ENCODE measurements at places on chromosomes 7 and 10.
A peak's percentile ranks its signal among the peaks of the same experiment; 100 is the strongest.

DNA sequence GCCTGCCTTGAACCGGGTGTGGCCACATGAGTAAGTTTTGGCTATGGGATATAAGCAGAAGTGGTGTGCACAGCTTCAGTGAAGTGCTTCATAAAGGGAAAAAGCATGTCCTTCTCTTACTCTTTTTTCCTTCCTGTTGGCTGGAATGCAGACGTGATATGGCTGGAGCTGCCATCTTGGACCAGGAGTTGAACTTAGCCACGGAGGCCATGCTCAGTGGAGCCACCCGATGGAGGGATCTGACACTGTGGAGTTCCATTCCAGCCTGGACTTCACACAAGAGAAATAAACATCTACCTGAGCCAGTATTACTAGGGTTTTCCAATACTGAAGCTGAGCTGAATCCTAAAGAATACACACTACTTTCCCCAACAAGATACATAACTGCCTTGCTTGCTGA, 52.3 kb downstream of the CCDC3 start:
- no peak for DNase-seq

- no peak for DNase-seq
These were observed 5.1 kb downstream of the ING3 start for GRCh38 chr7:120955577-120956149.

- DNase-seq = peak; percentile 76
These were observed 244.4 kb downstream of the RPS24 start for GRCh38 chr10:78278058-78278404.

- no peak for DNase-seq
These were observed 131.1 kb downstream of the MAPK8 start for GRCh38 chr10:48437546-48437945.

- no peak for DNase-seq
These were observed 145.5 kb upstream of the SEM1 start for GRCh38 chr7:96855139-96855538.

DNA sequence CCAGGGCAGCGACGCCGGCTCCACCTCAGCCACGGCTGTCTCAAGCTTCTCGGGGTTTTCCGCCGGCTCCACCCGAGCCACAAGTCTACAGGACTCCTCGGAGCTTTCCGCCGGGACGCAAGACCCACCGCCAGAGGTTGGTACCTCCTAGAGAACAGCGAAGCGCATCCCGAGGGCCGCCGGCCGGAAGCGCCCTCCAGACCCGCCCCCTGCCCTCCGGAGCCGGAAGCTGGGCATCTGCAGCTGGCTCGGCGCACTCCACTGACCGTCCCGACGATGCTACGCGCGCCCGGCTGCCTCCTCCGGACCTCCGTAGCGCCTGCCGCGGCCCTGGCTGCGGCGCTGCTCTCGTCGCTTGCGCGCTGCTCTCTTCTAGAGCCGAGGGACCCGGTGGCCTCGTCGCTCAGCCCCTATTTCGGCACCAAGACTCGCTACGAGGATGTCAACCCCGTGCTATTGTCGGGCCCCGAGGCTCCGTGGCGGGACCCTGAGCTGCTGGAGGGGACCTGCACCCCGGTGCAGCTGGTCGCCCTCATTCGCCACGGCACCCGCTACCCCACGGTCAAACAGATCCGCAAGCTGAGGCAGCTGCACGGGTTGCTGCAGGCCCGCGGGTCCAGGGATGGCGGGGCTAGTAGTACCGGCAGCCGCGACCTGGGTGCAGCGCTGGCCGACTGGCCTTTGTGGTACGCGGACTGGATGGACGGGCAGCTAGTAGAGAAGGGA, at the start of gene MINPP1:
Gene MINPP1, plus strand, starts transcription at position 254 of the 726 bp plus-strand sequence. Its CDS starts 23 bp downstream, at position 277.
- DNase-seq = peak; percentile 76

- no peak for DNase-seq
These were observed 728 bp downstream of the PARD3 start for GRCh38 chr10:34814223-34814912.

DNA sequence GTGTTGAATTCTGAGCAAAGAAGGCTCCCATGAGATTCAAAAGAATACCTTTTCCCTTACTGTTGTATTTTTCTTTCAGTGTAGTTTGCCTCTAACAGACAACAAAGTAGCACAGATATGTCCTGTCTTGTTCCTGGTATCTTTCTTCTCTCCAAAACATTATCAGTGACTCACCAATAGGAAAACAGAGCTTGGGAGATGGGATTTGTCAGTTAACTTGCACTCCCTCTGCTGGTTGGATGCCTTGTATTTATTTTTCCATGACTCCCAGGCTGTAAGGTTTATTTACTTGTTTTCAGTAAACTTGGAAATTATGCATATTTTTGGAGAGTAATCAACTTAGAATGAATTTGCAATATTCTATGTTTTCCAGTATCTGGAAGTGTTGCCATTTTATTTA, 129.7 kb downstream of the SAMD9 start:
- no peak for DNase-seq

DNA sequence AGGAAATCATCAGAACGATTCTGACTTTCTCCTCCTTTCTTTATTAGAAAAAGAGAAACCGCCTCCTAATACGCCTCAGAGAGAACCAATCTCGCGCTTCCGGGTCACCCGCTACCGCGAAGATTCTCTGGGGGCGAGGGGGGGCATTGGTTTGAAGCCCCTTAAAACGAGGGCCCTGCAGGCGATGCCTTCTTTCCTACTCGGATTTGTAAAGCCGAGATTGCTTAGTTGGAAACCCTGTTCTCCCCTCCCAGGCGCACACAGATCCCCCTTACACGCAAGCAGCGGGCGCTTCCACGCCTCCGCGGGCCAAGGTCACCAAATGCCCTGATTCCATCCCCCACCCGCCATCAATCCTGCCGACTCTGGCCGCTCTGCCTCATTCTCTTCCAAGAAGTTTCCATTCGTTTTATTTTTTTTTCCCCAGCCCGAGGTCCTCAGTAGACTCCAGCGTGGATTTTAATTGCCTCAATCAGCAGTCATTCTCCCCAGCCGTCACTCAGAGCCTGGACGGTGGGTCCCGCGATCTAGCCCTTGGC, 1.1 kb upstream of the GAD2 start:
- DNase-seq = no peak

DNA sequence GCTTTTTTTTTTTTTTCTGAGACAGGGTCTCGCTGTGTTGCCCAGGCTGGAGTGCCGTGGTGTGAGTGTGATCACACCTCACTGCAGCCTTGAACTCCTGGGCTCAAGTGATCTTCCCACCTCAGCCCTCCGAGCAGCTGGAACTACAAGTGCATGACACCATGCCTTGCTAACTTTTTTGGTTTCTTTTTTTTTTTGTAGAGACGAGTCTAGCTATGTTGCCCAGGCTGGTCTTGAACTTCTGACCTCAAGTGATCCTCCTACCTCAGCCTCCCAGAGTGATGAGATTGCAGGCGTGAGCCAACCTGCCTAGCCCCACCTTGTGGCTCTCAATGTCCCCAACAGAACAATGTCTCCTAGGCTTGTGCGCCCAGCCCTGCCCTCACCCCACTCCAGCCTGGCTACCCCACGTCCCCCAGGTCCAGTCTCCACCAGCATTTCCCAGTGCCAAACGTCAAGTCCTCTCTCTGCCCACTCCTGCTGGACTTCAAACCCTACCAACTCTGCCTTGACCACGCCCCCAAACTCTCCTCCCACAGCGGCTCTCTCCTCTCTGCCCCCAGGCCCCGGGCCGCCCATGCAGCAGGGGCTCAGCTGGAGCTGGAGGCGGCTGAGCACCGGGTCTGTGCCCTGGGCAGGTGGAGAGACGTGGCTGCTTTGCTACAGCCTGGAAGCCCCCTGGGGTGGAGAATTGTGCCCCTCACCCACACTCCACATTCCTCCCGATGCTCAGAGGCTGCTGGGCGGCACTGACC, 18.9 kb downstream of the BHLHA15 start:
- DNase-seq = no peak

DNA sequence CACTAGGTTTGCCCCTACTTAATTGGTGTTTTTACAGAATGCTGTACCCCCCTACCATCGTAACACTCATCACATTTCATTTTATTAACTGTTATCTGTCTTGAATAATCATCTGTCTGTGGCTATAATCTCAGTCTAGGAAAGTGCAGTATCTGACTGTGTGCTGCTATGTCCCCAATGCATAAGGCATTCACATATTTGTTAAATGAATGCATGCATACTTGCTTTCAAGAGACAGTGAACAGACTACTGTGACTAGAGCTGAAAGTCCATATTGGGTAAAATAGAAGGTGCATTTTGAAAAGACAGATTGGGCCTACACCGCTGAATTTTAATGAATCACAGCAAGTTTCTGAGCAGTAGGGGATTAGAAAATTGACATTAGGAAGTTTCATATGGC, 112.3 kb downstream of the ARHGAP12 start:
- no peak for DNase-seq

DNA sequence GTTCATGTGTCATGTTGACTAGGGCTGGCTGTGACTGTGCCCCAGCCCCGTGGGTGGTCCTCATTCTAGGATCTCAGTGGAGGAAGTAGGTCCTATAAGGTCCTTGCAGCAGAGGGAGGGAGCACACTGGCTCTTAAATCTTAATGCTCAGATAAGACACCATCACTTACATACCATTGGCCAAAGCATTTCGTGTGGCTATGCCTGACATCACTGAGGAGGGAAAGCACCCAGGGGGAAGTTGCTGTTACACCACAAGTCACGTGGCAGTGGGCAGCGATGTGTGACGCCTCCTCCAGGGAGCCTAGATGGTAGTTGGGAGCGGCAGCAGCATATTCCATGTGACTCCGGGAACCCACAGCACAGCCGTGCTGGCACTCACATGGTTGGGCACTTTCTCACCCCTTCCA, 224.7 kb upstream of the SH2B2 start:
- DNase-seq = no peak

DNA sequence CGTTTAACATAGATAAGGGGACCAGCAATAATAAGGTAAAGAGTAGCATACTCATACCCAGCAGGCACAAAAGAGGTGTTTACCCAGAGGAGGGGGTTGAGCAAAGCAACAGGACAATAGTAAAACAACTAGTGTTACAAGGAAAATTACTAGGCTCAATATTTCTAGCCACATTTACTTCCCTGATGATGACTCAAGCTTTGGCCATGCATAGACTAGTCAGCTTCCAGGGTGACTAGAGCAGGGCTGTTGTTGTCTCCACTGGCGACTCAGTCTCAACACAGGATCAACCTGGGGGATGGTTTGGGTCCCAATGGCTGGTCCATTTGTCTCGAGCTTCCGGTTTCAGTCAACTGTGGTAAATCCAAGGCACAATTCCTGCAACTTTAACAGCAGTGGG, 217.7 kb upstream of the KCND2 start:
- DNase-seq = no peak

GRCh38 chr7:31432176-31432575, 81.7 kb upstream of the ITPRID1 start:
- DNase-seq = no peak

DNA sequence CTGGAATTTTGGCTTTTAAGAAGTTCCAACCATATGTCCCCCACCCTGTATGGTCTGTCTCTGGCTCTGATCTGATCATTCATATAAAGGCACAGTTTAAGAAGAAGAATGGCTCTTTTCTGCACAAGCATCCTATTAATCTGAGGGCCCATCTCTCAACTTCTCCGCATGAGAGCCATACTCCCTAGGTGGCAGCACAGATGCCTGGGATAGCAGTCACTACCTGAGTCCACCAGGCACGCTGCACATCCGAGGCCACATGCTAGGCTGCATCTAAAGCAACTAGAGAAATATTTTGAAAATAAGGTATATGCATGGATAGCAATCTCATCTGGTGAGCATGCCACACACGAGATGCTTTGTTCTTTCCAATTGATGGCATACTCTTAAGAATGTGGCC, 565.5 kb downstream of the PARD3 start:
- DNase-seq = no peak

All from dorsolateral prefrontal cortex (tissue), 122 donors.